T-helper 2 cell treated with Interferon-gamma antibody and Interleukin-4, amounts not matched to agents 5 μg/mL and 100 μg/mL, for 36 hours (primary cell): ENCODE measurements at places on chromosomes 5 and 9.

- no peak for DNase-seq
These were observed 556.2 kb downstream of the TLE4 start for GRCh38 chr9:80127920-80128319.

GRCh38 chr5:61678966-61679365 is 346.9 kb downstream of the ZSWIM6 start:
- no peak for DNase-seq

DNA sequence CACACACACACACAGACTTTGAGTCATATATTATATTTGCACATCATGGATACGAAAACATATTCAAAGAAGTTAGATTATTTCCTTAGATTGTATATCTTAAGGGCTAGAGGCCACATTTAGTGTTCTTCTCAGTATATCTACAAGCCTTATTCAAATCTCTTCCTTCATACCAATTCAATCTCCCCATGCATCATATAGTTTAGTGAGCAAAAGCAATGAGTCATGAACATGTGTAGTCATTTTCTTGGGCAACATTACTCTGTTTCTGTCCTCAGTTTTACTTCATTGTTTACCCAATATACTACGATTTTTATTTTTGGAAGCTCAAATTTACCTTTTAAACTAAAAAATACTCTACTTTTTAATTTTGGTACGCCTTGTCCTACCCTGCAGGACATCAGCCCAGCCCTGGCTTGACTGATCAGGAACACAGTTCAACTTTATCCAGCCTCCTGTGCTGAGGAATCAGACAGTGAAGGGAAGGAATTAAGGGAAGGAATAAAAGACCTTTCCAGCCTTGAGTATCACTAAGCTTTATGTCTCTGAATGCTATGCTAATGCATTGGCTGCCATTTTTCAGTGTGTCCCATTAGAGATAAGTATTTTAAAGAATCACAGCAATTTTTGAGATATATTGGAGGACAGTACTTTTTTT is 101.7 kb upstream of the FST start:
- DNase-seq = no peak

DNA sequence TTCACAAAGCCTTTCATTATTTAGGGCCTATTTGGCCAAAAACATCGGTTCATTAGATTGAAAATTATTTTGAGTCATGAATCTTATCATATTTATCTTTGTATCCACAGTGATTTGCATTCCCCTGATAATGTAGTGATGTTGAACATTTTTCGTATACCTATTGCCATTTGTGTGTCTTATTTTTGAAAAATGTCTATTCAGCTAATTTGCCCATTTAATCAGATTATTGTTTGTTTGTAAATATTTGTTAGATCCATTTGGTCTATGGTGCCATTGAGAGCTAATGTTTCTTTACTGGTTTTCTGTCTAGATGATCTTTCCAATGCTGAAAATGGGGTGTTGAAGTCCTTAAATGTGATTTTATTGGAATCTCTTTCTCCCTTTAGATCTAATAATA is 439.2 kb upstream of the TYRP1 start:
- no peak for DNase-seq

- no peak for DNase-seq
These were observed 71.9 kb downstream of the ZNF354C start for GRCh38 chr5:179131886-179132585.

DNA sequence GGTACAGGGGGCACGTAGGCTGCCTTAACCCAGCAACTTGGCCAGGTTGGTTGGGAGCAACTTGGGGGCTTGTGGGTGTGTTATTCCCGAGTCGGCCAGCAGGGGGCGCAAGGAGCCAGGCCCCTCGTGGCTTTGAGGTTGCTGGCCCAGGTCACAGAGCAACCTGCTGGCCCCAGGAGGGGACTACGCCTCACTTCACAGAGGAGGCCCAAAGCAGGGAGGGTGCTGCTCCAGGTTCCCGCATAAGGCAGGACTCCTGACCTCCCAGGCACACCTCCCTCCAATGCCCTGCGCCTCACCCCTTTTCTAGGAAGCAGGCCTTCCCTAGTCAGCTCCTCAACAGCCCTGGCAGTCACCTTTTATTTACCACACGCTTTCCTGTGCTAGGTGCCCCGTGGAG is 18.1 kb downstream of the KYAT1 start:
- DNase-seq = peak; percentile 70

GRCh38 chr5:63573380-63573779 is 388.9 kb downstream of the HTR1A start:
- no peak for DNase-seq

- no peak for DNase-seq
These were observed 147.1 kb downstream of the ENTREP1 start for GRCh38 chr9:69472101-69472620.
